ENCODE measurements at places on chromosomes 4 and X.

DNA sequence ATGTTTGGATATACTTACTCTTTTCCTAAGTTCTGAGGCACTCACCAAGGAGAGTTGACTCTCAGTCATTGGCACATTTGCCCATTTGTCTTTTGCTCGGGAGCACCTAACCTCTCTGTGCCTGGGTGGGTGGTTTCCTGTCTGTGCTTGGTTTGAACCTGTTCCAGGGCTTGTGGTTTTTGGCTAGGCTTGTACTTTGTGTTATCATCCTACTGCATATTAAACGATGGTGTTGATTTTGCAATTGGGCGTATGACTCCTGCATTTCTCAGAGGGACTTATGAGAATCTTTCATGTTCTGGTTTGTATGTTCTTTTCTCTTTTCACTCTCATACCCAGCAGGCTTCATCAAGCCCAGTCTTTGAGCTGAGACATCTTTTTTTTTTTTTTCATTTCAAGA is 161.7 kb downstream of the BTC start:
- DNase-seq = no peak

- DNase-seq = peak; percentile 19
Observed at GRCh38 chr4:128513664-128514484, 226.3 kb upstream of the PGRMC2 start.

- no peak for DNase-seq
Observed at GRCh38 chr4:34293459-34293858, 1950.9 kb downstream of the ARAP2 start.

GRCh38 chr4:14752341-14753046 is 249.8 kb upstream of the CPEB2 start:
- DNase-seq = no peak

- peak; percentile 39 for DNase-seq
Observed at GRCh38 chrX:10015723-10016518, 48.8 kb downstream of the CLDN34 start.

DNA sequence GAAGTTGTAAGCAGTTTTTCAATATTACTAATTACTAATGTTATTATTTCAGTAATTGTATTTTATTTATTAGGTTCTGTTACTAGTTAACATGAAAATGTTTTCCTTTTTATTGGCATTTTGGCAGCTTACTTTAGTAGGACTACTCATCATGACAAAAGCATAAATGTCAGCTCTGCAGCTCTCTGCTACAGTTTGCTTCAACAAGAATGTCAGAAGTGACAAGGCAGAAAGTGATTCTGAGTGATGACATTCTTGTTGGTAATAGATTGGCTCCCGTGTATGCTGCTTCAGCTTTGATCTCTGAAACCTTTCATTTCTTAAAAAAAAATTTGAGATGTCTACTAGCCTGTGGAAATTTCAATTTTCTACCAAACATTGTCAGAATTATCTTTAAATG is 1193.9 kb downstream of the FSTL5 start:
- no peak for DNase-seq

DNA sequence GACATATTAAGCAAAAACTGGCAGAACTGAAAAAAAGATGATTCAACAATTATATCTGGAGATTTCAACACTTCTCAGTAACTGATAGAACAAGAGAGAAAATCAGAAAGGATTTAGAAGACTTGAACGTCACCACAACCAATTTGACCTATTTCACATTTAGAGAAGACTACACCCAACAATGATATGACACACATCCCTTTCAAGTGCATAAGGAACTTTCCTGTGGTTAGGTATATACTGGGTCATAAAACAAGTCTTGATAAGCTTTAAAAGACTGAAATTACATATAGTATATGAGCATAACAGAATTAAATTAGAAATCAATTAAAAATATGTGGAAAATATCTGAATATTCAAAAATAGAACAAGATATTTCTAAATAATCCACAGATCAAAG is 201.2 kb upstream of the HAND2 start:
- no peak for DNase-seq

- no peak for DNase-seq
Observed at GRCh38 chrX:150547375-150548115, 20.9 kb upstream of the MTM1 start.

DNA sequence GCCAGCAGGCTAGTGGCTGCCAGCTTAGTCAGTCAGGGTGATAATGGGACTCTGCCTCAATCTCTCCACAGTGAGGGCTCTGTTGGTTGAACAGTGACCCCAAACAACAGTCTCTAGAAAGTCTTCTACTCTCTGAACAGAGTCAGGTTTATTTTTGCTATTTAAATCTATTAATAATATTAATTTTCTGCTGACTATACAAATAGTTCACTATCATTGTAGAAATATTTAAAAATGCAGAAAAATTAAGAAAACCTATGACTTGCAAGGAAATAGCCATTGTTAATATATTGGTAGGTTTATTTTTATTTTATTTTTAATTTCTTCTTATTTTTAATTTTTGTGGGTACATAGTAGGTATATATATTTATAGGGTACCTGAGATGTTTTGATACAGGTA is 67.9 kb upstream of the AADAT start:
- no peak for DNase-seq

- DNase-seq = no peak
Observed at GRCh38 chrX:20412871-20413486, 146.3 kb upstream of the RPS6KA3 start.

- DNase-seq = no peak
Observed at GRCh38 chr4:10354225-10354624, 103.0 kb downstream of the ZNF518B start.

DNA sequence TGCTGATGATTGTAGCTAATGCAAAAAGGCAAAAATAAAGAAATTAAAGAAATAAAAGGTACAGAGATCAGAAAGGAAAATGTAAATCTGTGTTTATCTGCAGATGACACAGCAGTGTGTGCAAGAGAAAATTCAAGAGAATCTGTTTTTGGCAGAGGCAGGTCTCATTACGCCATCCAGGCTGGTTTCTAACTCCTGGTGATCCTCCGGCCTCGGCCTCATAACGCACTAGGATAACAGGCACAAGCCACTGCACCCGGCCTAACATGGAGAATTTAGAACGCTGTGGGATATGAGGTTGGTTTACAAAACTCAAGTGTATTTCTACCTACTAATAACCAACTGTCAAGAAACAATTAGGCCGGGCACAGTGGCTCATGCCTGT is 29.4 kb downstream of the CTBP1 start:
- no peak for DNase-seq

GRCh38 chr4:42282081-42282901 is 115.0 kb upstream of the SHISA3 start:
- DNase-seq = peak; percentile 40

DNA sequence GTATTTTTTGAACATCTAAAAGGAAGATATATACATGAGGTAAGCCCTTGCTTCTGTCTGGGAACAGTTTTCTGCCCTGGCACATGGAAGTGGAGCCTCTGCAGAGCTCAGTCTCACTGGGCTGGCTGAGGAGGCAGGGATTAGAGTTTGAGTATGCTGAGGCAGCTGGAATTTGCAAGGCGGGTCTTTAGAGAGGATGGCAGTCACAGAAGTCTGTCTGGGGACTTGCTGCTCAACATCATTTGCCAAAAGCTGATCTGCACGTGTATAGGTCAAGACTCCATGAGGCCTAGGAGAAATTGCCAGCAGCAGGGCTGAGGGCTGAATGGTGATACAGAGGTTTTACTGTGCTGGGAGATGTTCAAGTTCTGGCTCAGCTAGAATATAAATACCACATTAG is 163.6 kb upstream of the ANK2 start:
- no peak for DNase-seq

GRCh38 chrX:14359727-14360126 is 169.6 kb upstream of the GLRA2 start:
- DNase-seq = no peak

DNA sequence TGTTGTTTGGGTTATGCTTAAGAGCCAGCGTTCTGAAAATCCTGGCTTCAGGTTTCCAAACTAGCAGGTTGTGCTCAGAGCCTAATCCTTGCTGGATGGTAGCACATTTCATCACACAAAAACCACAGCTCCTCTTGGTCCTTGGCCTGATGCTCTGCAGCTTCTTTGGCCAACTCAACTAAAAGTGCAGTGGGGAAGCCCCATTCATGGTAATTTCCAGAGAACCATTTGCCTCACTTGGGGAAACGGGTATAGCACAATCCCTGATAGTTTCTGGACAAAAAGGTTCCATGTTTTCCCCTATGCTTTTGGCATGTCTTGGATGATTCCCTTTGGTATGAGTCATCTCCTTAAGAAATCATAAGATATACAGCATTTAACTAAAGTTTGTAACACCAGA is 78.7 kb downstream of the SYNPO2 start:
- no peak for DNase-seq

- DNase-seq = no peak
Observed at GRCh38 chr4:36385951-36386571, 104.6 kb downstream of the DTHD1 start.

DNA sequence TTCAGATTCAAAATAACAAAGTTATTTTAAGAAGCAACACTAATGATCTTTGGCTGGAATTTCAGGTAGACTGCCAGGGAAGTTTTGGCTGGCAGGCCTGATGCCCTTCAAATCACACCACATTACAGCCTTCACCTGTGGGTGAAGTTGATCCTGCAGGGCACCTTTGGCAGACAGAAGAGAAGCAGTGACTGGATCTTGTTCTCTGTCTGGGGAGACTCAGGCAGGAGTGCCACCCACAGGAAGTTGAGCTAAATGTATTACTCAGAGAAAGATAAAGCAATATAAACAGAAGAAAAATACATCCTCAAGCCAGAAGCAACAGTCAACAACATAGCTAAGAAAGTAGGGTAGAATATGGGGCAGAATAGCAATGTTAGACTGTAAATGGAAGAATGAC is 12.8 kb upstream of the CFAP299 start:
- no peak for DNase-seq

DNA sequence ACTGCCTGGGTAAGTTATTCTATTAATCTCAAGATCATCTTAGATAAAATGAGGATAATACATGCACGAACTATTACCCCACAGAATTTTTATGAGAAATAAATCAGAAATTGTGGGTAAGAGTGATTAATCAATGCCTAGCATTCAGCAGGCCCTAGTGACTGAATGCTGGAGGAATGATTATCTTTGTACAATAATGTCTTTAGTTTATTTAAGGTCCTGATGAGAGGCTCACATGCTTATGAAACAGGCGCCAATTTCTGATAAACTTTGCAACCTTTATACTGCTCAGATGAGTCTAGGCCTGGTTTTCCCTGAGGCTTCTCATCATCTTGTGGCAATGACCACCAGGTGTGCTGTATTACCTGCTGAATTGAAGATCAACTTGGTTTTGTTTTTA is 27.8 kb upstream of the BMP2K start:
- no peak for DNase-seq

DNA sequence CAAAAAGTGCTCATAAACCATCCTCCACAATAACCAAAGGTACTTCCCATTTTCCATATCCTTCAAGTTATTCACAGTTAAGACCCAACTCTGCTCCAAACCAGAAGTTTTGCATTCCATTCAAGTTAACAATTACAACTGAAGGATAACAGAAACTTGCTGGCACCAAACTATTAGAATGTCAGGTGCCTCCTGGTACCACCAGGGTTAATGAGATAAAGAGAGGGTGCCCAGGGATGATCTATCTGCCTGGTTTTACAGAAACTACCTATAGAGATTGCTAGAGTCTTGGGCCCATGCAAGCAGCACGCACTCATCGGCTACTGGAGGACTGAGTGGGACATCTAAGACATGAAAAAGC is 114.6 kb downstream of the RBM47 start:
- DNase-seq = no peak

- no peak for DNase-seq
Observed at GRCh38 chr4:160819791-160820190, 1344.0 kb downstream of the FSTL5 start.
